Stimulated activated CD4-positive, alpha-beta T cell treated with anti-CD3 and anti-CD28 coated beads, Interleukin-15, amount 100 ng/mL, for 1 hour (primary cell): ENCODE measurements at places on chromosomes 7 and 10.

GRCh38 chr10:12513775-12514673 is 164.7 kb downstream of the CAMK1D start:
- no peak for DNase-seq

DNA sequence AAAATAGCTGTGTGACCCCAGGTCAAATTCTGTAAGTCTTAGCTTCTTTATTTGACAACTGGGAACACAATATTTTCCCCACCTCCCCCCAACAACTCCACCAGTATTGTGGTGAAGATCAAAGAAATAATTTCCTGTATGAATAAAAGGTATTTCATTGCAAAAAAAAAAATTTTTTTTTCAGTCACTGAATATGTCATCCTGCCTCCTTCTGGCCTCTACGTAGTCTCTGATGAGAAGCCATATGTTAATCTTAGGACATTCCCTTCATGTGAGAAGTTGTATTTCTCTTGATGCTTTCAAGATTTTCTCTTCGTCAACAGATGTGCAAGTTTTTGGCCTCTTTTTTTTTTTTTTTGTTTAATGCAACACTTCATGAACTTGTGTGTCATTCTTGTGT is 33.0 kb downstream of the ZNF33A start:
- DNase-seq = no peak

GRCh38 chr10:11425676-11426075 is 185.8 kb downstream of the USP6NL start:
- DNase-seq = no peak

DNA sequence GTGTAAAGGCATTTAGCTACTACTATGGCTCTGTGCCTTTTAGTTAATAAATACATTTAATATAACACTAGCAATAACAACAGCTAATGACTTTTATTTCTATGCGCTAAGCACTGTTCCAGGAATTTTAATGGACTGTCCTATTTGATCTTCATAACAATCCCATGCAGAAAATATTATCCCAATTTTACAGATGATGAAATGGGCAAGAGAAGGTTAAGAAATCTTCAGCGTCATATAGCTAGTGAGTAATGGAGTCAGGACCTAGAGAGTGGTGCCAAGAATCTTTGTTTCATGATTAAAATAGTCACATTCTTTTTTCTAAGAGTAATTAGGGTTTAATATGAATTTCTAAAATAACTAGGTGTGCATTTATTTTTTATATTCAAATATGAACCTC is 32.4 kb downstream of the ACTA2 start:
- no peak for DNase-seq

DNA sequence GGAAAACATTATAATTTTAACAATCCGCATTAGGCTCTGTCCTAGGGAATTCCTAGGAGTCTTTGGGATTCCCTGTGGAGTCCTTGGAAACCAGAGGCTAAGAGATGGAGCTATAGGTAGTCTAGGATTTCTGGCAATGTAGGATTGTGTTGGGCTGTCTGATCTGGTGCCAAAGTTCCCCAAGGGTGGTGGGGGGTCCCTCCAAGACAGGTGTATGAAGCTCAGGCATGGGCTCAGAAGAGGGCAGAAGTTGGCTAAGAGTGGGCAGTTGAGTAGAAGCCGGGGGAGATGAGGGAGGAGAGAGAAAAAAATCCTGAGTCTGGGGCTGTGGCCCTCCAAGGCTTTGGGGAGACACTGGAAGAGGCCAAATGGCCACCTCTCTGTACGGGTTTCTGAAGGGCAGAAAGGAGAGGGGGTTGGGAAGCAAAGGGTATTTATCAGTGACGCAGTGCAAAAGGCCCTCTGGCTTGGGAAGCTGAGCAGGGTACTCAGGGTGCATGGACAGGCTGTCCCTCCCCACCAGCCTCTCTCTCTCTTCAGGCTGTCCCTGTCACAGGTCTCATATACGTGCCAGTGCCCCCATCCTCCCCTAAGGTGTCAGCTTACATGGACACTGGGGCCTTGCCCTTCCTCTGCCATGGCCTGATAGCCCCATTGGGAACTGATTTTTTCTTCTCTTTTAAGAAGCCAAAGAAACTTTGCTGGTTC is 929 bp downstream of the HOXA6 start:
- no peak for DNase-seq

GRCh38 chr10:62818426-62819011 is 2.4 kb upstream of the EGR2 start:
- peak; percentile 64 for DNase-seq

DNA sequence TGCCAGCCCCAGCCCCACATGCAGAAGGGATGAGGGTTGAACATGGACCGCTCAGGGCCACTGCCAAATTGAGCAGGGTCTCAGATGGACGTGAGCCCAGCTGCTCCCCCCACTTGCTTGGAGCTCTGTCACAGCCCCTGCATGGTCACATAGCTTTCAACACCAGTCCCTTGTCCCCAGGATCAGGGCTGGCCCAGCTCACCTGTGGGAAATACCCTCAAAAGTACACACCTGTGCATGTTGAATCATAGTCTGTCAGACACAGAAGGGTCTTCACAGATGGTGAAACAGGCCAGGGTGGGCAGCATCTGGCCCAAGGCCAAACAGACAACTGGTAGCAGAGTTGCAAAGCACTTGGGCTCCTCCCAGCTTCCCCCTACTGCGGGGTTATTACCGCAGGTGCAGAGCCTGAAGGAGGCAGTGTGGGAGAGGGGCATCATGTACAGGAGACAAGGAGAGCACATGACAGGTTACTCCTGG is 77.6 kb upstream of the UNC5B start:
- no peak for DNase-seq

DNA sequence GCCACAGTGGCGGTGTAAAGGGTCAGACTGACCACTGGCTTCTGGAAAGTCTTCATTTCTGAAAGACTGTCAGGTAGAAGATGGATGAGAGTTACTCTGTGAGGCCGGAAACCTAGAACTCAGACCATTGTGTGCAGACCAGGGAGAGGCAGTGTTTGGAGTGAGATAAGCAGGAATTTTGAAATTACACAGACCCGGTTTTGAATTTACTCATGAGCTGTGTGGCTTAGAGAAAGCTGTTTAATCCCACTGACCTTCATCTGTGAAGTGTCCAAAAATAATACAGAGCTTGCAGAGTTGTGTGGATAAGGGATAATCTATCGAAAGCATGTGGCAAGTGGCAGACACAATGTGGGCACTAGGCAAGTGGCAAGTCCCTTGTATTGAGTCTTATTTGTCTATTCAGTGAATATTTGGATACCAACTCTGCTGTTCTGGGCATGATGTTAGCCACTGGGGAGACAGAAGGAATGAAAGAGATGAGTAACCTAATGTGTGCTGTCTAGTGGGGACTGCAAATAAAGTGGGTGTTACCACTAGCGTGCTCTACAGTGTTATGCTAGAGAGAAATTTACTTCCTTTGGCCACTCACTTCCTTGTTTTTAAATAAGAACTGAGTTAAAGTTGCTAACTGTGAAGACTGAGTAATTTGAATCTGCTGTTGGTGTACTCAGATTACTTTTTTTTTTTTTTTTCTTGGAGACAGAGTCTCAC is 69.4 kb downstream of the KIAA1217 start:
- DNase-seq = no peak

GRCh38 chr7:69603937-69604494 is 5.7 kb downstream of the AUTS2 start:
- DNase-seq = no peak

DNA sequence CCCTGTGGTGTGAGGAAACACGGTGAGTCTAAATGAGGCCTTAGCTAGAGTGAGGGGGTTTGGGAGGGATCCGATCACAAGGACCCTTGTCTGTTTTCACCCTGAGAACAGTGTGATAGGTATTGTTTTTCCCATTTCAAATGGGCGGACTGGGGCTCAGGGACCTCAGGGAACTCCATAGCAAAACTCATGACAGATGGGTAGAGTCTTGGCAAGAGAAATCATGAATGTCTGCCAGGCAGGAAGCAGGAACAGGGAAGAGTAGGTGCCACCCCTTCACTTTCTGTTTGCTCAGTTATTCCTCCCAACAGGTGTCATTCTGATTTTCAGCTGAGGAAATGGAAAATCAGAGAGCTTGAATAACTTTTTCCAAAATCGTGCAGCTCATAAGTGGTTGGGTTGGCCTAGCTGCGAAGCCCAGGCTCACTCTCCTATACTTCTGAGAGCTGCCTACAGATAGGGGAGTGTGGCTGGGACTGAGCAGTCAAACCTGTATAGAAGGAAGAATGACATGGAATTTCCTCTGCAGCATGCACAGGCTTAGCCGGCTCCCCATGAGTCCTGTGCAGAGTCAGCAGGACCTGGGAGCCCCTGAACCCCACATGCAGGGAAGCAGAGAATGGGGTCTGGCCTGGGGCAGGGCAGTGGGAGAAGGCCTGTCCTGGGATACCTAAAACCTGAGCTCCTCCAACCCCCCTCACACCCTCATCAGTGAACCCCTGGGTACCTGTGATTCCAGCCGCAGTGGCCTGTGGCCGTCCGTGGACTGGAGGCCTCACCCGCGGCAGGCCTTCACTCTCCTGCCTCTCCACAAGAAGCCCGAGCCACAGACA is 17.6 kb upstream of the C10orf105 start:
- DNase-seq = no peak

GRCh38 chr7:36881233-36881874 is 157.1 kb upstream of the AOAH start:
- DNase-seq = no peak

- DNase-seq = no peak
Measured at GRCh38 chr10:6018422-6018821, 41.1 kb upstream of the IL15RA start.

GRCh38 chr7:22173685-22174573 is 183.0 kb downstream of the RAPGEF5 start:
- DNase-seq = no peak

GRCh38 chr10:62587011-62587410 is 212.8 kb downstream of the ZNF365 start:
- no peak for DNase-seq

DNA sequence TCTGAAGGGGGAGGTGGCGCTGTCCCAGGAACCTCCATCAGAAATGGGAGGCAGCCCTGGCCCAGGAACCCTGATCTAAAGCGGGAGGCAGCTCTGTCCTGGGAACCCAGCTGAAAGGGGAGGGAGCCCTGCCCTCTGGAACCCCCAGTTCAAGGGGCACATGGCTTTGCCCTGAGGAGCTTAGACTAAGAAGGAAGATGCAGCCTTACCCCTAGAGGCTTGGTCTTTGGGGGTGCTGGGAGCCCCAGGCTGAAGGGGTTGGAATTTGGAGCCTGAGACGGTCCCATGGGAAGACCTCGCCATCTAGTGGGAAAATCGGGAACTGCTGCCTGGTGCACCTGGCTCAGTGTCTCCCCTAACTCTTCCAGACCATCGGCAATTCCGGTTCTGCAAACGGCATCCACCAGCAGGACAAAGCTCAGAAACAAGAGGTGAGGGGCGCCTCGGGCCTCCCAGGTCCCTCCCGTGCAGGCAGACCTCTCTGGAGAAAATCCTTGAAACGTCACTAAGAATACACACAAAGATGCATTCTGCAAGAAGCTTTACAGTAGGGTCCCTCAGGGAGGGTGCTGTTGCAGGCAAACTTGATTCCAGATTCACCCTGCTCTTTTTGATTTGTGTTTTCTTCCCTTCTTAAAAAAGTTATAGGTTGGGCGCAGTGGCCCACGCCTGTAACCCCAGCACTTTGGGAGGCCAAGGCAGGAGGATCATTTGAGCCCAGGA is 52.4 kb upstream of the GTF2IRD1 start:
- peak; percentile 57 for DNase-seq

- no peak for DNase-seq
Measured at GRCh38 chr10:49686651-49687050, 7.2 kb downstream of the C10orf53 start.

DNA sequence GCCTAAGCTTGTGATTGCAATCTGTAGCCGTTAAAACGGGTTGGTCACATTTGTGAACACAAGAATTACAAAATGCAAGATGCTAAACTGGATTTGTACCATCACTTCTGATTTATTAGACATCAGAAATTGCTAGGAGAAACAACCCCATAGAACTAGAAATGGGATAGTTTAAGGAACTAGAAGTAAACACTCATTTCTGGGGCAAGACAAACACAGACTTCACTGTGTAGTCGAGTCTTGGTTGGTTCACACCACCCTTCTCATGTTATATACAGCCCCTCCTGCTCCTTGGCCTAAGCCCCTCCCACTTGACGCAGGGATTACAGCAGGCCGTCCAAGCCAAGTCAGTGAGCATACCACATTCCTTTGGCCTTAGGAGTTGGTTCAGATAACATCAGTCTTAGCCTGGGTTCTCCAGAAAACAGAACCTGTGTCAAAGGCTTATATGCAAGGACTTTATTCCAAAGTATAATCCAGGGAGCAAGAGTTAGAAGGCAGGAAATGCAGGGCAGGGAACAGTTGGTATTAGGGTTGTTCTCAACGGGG is 2.0 kb upstream of the NRAP start:
- DNase-seq = no peak

- DNase-seq = peak; percentile 67
Measured at GRCh38 chr10:128210215-128211063, 84.2 kb upstream of the MKI67 start.
